ENCODE measurements at places on chromosomes 1 and 21.

GRCh38 chr1:233440951-233441401, 113.5 kb downstream of the MAP3K21 start:
- no peak for DNase-seq

DNA sequence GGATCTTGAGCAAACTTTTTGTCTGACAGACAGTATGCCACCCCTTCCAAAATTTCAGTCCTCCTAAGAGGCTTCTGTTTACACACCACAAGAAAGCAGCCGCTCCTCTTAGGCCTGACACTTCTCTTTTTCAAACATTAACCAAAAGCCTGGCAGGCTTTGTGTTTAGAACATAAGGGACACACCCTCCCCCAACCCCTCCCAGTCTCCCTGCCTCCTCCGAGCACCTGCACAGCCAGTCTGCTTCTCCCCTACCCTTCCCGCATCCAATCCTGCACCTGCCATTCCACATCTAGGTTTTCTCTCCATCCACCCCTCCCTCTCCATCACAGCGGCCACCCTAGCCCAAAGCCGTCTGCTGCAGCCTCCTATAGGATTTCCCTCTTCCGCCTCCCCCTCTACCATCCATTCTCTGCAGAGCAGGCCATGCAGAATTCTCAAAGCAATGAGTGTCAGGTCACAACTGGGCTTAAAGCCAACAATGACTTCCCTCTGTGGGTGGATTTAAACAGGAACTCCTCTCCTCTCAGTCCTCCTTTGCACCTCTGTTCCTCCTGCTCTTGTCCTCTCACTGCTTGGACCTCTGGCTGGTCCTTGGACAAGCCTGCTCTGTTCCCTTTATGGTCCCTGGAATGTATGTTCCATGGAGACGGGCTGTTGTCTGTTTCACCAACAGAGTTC, 478.2 kb downstream of the NPHP4 start:
- no peak for DNase-seq

DNA sequence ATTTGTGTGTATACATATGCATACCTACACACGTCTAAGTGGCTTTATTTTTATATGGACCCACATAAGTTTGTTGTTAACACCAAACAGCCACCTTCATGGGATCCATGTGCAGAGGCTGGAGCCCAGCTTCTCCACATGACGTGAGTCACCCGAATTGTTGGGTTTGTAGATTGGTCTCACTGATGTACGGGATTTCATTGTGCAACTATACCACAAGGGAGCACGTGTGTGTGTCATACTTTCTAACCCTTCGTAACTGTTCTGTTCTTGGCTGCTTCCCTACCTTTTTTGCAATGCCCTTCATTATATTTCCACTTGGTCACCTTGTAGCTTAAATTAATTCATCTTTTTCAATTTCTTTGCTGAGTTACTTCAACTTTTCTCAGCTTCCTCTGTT, 21.0 kb downstream of the SPRTN start:
- no peak for DNase-seq

DNA sequence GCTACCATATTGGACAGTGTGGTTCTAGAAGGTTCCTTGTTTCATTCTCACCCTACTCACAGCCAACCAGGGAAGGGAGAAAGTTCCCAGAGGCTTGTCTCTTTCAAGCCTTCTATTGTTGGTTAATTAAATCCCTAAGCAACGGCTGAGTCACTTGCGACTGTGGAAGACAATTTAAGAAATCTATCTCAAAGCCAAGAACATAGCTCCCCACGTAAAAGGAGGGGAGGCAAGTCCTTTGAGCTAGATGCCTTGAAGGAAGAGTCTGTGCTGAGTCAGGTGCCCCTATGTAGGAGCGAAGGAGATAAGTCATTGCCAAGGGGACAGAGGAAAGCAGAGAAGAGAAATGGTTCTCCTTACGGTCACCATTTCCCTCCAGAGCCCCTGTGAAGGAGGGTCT, 79.4 kb upstream of the PPP2R5A start:
- DNase-seq, result no peak

DNA sequence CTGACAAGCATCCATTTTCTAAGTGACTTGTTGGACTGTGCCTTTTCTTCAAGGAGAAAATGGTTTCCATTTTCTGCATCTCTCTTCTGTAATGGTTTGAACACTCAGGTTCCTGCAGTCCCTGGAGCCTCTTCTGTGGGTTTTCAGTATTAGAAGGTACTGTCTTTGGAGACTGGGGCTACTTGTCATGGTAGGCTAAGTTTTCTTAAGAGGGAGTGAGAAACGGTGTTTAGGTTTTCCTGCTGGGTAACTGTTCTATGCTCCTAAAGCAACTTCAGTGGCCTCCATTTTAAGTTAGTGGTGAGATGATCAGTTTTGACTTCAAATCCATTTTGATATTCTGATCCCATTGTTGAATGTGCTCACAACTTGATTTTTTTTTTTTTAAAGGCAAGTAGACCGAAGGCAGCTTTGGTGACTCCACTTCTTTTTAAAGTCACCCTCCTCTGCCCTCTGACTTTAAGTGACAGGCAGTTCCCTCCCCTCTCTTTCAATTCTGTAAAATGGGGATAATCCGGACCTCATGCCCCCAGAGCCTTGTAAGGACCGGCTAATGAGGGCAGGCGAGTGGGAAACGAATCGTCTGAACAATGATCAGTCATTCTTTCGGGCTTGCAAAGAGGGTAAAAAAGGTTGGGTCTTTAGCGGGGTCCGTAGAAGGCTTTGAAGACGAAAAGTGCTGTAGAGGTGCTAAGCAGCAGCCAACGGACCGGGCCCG, 1.0 kb upstream of the ARID1A start:
- DNase-seq, result peak; percentile 3

GRCh38 chr1:41612953-41613352, 128.5 kb upstream of the EDN2 start:
- DNase-seq, result no peak

GRCh38 chr1:36084497-36085115, 712 bp downstream of the TEKT2 start:
- DNase-seq, result no peak

GRCh38 chr1:245255783-245256182, 101.0 kb downstream of the KIF26B start:
- DNase-seq, result no peak

DNA sequence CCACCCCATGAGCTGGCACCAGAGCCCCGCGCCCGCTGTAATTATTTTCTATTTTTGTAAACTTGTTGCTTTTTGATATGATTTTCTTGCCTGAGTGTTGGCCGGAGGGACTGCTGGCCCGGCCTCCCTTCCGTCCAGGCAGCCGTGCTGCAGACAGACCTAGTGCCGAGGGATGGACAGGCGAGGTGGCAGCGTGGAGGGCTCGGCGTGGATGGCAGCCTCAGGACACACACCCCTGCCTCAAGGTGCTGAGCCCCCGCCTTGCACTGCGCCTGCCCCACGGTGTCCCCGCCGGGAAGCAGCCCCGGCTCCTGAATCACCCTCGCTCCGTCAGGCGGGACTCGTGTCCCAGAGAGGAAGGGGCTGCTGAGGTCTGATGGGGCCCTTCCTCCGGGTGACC, 19.1 kb downstream of the RNF223 start:
- no peak for DNase-seq

DNA sequence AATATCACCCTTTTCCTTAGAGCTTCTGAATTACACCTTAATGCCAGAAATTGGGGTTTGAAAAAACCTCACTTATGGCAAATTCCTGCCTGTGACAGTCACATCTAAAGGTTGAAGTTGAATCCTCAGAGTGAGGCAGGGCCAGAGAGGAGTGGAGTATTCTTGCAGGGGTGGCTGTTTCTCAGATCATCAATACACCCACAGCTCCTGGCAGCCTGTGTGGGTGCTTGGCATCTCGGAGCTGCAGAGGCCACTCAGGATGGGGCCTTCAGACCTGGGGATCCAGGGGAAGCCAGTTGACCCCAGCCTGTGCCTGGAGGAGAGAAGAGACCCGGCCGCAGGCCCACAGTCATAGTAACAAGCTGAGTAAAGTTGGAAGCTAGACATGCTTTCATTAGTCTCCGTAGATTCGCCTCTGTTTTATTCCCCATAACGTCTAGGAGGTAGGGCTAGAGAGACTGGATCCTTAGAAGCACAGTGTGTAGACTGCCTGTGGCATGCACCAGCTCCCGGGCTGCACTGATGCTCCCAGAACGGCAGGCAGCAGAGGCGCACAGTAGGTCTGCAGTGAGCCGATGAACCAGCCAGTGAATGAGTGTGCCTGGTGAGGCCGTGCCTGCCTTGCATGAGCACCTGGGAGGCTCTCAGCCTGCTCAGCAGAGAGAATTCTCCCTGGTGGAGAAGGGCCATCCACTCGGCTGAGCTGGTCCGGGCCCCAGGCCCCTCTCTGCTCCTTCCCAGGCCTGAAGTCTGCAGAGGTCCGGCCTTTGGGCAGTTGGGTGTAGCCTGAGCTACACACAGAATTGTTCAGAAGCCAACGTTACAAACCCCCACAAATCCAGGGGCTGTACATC, 42.9 kb downstream of the TFF3 start:
- DNase-seq, result no peak

DNA sequence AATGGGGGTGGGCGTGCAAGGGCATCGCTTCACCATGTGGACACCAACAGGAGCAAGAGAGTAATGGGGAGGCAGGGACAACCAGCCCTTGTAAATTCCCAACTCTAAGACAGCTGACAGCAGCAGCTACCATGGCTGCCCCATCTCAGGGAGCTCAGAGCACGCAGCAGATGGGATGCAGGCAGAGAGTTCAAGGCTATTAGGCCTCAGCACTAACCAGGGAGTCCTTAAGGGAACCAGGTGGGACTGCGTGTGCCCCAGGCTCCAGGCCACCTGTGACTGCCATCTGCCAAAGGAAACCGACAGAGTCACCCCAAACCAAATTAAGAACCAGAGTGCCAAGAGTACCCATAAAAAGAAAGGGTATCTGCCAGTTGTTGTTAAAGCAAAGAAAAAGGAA, 33.7 kb upstream of the PRDM2 start:
- no peak for DNase-seq

- DNase-seq, result no peak
These were observed 9.7 kb upstream of the GATAD2B start for GRCh38 chr1:153932156-153933131.

GRCh38 chr1:90457985-90458384, 259.1 kb downstream of the BARHL2 start:
- no peak for DNase-seq
